NT2/D1 (cell line): ENCODE measurements at places on chromosomes 4 and X.

- no peak for DNase-seq
Observed at GRCh38 chr4:118877797-118878196, 10.9 kb upstream of the SYNPO2 start.

GRCh38 chr4:58359590-58359989 lies 1249.4 kb upstream of the IGFBP7 start:
- DNase-seq = no peak

- no peak for DNase-seq
Observed at GRCh38 chr4:115119804-115120352, 6.5 kb upstream of the NDST4 start.

DNA sequence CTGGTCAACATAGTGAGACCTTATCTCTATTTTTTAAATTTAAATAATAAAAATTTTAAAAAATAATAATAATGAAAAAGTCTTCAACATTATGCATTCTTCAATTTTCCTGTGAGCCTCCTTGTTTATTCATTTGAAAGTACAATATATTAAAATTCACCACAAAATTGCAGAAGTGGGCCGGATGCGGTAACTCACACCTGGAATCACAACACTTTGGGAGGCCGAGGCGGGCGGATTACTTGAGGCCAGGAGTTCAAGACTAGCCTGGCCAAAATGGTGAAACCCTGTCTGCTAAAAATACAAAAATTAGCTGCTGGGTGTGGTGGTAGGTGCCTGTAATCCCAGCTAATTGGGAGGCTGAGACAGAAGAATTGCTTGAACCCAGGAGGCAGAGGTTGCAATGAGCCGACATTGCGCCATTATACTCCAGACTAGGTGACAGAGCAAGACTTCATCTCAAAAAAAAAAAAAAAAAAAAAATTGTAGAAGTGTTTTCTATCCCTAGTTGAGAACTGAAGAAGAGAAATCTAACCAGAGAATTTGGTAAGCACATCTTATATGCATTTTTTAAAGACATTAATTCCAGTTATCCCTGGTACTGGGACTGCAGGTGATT lies 56.9 kb downstream of the RBM47 start:
- no peak for DNase-seq

- no peak for DNase-seq
Observed at GRCh38 chr4:109601336-109601735, 41.3 kb downstream of the MCUB start.

GRCh38 chrX:140918398-140919038 lies 83.9 kb upstream of the SPANXB1 start:
- peak; percentile 35 for DNase-seq

- no peak for DNase-seq
Observed at GRCh38 chrX:15971696-15972095, 117.1 kb upstream of the AP1S2 start.

- no peak for DNase-seq
Observed at GRCh38 chr4:148852092-148852699, 410.0 kb upstream of the NR3C2 start.

DNA sequence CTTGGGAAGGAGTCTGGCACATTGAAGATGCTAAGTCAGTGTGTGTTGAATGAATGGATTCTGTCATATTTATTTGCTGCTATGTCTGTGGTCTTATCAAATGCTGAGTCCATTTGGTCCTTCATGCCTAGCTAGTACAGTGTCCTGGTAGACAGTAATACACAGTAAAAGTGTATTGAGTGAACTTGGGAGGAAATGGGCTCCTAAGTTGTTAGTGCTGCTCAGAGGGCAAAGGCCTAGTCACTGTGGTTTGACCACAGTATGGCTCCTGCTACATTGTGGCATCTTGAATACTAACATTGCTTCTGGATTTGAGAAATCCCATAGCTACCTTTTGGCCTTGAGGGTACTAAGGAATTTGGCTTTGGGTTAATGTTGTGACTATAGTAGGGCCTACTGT lies 33.9 kb downstream of the MTM1 start:
- DNase-seq = no peak

DNA sequence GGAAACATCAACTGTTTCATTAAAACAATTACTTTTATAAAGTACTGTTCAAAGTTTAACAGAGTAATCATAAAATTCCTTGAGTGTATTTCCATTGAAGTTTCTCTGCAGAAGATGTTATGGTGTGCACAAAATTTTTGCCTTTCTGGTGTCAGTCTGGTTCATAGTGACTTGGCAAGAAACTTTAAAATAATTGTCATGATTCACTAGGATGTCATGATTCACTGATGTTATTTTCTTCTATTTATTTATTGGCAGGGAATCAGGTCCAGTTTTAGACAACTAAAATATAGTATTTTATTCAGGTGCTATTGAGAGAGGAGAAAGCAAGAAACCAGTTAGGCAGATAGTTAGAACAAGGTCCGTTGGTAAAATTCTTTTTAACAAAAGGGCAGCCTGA lies 3.8 kb downstream of the UGT2A1 start:
- no peak for DNase-seq

- DNase-seq = no peak
Observed at GRCh38 chr4:159366966-159367780, 264.3 kb downstream of the RAPGEF2 start.

- DNase-seq = no peak
Observed at GRCh38 chr4:178258603-178259002, 816.4 kb upstream of the AGA start.

DNA sequence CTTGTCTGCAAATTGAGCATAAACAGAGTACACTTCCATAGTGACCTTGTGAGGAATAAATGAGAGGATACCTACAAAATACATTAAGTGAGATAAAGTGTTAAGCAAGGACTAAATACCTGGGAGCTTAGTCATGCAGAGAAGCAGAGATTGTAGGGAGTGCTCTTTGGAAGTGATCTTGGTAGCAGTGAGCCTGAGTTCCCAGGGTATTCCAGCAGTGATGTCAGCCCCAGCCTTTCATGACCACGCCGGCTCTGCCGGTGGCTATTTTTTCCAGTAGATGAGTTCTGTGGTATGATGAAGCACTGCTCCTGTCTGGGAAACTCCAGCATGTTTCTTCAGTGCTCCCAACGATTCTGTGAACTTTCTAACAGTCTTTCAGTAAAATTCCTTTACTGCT lies 391.5 kb upstream of the IGFBP7 start:
- DNase-seq = no peak

DNA sequence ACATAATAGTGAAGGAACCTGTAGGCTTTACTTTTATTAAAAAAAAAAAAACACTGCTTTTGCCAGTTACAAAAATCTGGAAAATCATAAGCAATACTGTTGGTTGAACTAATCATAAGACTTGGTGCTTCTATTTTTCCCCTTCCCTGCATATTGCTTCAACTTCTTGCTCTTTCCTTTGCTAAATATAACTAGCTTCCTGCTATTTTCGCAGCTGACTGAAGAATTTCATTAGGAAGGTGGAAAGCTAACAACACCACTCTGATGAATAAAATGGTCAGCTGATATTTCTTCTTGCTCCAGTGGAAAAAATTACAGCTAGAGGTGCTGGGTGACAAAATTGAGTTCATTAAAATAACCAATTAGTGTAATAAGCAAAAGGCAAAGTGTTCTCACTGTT lies 39.3 kb downstream of the MEPE start:
- DNase-seq = no peak

- no peak for DNase-seq
Observed at GRCh38 chr4:173782660-173783059, 252.6 kb upstream of the HAND2 start.

GRCh38 chr4:27081675-27082586 lies 221.3 kb downstream of the STIM2 start:
- DNase-seq = no peak

GRCh38 chr4:149951152-149951900 lies 126.9 kb upstream of the DCLK2 start:
- DNase-seq = no peak

DNA sequence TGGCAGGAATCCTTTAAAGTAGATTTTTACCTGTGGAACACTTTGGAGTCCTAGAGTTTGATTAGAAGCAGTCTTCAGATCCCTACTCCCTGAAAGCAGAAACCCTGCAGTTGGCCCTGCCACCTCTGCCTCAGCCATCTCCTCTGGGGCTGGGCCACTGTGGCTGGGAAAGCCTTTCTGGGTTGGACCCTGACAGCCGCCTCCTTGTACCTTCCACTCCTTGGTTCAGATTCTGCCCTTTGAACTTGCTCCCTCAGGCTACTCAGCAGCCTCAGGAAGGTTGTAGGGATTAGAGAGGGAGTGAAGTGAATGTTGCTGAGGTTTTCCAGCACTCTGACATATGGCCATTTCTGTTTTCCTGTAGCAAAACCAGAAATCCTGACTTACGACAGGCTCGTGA lies 65.5 kb downstream of the KIT start:
- no peak for DNase-seq
